ENCODE measurements at places on chromosomes 5 and 9. TPM values are rescaled to one million over a fixed set of nuclear protein-coding genes. Genes with fewer than 3 reads are reported as not detected.

Gene CCDC192
- not detected for total RNA-seq

- no peaks in the 10 kb centered on the region for H3K27me3 ChIP-seq
- no peak overlapping the region for H3K27ac ChIP-seq
- no peak for DNase-seq
- no peaks in the 10 kb centered on the region for H3K4me1 ChIP-seq
These were observed 69.2 kb upstream of the PALM2AKAP2 start for GRCh38 chr9:109710830-109711229.

Gene ADAMTS13
- not detected for total RNA-seq

DNA sequence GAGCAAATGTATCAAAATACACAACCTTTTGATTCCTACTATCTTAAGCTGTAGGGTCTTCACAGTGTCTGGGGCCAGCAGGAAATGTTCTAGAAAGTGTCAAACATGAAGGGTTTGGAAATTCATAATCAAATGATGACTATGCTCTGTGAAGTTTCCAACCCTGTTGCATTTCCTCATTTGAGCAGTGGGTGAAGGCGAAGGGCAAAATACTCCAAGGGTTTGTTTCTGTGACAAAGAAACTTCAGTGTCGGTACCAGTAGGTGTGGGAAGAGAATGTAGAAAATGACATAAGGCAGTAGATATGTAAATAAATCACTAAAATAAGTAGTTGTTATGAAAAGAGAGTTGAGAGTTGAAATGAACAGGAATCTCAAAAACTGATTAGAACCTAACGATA is 576 bp downstream of the ALDOB start:
- H3K4me3 ChIP-seq, result no peak overlapping the region
- no peak for DNase-seq
- H3K4me1 ChIP-seq, result no peaks in the 10 kb centered on the region
- no peak overlapping the region for H3K27ac ChIP-seq

DNA sequence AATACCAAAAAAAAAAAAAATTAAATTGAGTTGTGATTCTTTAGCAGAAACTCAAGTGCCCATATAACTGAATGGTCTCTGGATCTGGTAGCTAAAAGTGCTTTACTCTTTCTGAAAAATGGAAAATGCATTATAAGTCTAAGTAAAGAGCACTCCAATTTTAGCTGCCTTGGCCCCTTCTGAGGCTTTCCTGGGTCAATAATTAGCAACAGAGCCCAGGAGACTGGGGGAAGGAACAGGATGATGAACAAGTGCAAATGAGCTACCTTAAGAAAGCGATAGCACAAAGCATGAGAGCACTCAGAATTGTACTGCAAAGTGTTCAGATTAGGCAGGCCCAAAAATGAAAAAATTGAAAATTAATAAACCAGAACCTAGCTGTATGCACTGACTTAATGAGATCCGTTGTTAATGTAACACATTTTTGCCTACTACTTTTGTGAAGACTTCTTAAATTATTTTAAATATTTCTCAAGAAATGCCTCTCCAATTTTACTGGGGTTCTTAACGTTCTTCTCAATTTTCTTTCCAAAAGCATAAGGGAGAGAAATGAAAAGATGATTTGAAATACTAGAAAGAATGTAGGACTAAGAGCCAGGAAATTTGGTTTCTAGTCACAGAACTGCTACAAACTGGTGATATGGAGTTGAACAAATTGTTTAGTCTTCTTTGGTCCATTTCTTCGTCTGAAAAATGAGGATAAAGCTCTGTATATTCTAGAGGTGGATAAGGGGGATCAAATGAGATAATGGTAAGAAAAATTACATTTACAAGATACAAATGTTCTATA is 566.1 kb downstream of the PDE4D start:
- H3K36me3 ChIP-seq, result no peaks in the 10 kb centered on the region
- H3K27me3 ChIP-seq, result no peaks in the 10 kb centered on the region
- DNase-seq, result no peak
- H3K27ac ChIP-seq, result no peak overlapping the region

- DNase-seq, result no peak
- H3K4me3 ChIP-seq, result no peak overlapping the region
- no peak overlapping the region for H3K27ac ChIP-seq
- no peaks in the 10 kb centered on the region for H3K27me3 ChIP-seq
These were observed 27.6 kb downstream of the FAM174A start for GRCh38 chr5:100562821-100563220.
